ENCODE measurements at places on chromosomes 7 and 10. TPM values are rescaled to one million over a fixed set of nuclear protein-coding genes. Genes with fewer than 3 reads are reported as not detected.
A peak's percentile ranks its signal among the peaks of the same experiment; 100 is the strongest.

DNA sequence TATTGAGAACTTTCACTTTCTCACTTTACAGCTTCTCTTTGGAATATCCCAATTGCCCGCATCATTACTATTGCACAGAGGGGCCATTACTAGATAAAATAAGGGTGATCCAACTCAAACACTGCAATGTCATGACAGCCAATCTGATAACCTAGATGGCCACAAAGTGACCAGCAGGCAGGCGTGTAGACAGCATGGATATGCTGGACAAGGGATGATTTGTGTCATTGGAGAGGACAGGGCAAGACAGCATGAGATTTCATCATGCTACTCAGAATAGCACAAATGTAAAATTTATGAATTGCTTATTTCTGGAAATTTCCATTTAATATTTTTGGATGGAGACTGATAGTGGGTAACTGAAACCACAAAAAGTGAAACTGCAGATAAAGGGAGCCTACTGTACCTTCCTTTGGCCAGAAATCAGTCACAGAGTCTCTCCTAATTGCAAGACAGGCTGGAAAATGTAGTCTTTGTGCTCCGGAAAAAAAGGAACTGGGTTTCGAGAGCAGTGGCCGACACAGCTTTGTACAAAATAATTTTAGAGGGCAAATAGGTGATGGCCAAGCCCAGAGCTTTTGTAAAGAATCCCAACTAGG is 6.1 kb upstream of the GSDME start:
- H3K36me3 ChIP-seq = no peaks in the 10 kb centered on the region
- H3K27ac ChIP-seq = peak overlapping the region; percentile 22
- H3K27me3 ChIP-seq = no peaks in the 10 kb centered on the region

DNA sequence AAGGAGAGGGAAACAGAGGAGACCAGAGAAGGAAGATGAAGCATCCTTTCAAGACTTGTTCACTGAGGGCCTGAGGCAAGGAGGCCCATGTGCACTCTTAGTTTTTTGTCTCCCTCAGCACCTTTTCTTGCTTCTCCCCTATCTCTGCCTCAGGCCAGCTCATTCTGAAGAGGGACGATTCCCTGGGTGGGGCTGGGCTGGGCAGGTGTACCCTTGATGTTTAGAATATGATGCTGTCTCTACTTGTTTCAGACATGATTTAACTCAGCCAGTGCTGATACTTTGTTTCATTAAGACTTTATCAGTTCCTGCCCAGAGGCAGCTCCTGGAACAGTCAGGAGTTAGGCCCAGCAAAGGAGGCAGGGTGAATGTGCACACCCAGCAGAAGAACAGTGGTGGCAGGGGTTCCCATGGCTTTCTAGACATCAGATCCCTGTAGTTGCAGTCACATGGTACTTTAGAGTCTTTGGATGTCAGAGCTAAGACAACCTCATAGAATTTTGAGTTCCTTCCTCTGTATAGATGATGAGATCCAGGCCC is 3.4 kb downstream of the PRXL2A start:
- DNase-seq = no peak
- H3K36me3 ChIP-seq = no peaks in the 10 kb centered on the region
- peaks cover 26% of the 10 kb centered on the region for H3K4me1 ChIP-seq
- H3K27me3 ChIP-seq = peaks cover 32% of the 10 kb centered on the region
- no peak overlapping the region for H3K27ac ChIP-seq

DNA sequence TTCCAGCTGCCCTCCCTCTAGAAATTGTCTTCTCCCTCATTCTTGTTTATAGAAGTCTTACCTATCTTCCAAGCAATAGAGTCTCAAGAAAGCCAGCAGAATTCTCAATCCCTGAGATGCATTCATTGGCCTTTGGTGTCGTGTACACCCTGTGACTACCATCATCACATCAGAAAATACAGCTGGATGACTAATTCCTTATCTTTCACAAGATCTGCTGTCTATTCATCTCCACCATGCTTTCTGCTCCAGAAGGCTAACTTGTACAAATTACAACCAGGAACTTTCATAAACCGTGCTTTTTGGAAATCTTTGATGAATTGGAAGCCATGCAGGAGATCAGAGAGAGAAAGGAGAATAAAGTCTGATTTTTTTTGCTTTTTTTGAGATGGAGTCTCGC is 1062.9 kb upstream of the GHITM start:
- no peak for DNase-seq
- H3K27me3 ChIP-seq = no peaks in the 10 kb centered on the region
- H3K4me1 ChIP-seq = no peaks in the 10 kb centered on the region
- H3K27ac ChIP-seq = no peak overlapping the region
- no peaks in the 10 kb centered on the region for H3K36me3 ChIP-seq
- no peak overlapping the region for H3K4me3 ChIP-seq

Gene ZCWPW1
- total RNA-seq = 0.94 TPM

Data from K562 (cell line).